NCI-H1436 (cell line): ENCODE measurements at places on chromosomes 5 and 9.

- no peak for DNase-seq
Measured at GRCh38 chr5:92969781-92970237, 611.2 kb downstream of the NR2F1-AS1 start.

- DNase-seq: no peak
Measured at GRCh38 chr5:124045412-124045811, 533.4 kb downstream of the CSNK1G3 start.

DNA sequence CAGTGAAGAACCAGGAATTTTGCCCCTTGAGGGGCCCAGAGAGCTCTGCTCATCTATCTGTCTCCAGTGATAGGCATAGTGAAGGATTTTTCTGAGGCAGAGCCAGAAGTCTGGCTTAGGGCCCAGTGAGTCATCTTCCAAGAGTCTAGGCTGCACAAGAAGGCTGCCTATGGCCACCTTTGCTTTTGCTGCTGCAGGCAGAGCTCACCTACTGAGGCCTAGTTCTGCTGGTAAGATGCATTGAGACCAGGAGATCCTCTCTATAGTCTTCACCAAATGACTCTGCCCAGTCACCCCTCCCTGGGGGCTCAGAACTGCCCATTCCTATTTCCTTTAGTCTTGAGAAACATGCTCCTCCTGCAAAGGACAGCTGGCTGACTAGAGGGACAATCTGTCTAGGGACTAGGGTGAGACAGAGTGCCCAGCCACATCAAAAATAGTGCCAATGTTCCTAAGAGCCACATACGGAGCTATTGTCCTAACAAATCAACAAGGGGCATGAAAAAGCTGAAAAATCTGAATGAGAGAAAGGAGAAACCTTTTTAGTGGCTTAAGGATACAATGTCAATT, 40.3 kb upstream of the CDKN2AIPNL start:
- DNase-seq: no peak

DNA sequence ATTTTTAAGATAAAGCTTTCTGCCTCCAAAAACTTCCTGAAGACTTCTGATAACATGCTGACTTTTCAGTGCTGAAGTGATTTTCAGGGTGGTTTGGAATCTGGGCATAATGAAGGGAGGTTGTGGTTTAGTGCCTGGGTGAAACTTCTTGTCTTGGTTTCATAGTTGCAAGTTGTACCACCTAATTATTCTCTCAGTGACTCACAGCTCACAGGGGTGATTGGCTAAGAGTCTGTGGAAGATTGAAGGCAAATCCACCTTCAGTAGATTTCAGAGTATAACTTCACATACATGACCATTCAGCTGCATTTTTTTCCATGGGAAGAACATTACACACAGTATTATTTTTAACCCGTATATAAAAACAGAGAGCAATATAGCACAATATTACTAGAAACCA, 199.9 kb downstream of the PTTG1 start:
- no peak for DNase-seq

DNA sequence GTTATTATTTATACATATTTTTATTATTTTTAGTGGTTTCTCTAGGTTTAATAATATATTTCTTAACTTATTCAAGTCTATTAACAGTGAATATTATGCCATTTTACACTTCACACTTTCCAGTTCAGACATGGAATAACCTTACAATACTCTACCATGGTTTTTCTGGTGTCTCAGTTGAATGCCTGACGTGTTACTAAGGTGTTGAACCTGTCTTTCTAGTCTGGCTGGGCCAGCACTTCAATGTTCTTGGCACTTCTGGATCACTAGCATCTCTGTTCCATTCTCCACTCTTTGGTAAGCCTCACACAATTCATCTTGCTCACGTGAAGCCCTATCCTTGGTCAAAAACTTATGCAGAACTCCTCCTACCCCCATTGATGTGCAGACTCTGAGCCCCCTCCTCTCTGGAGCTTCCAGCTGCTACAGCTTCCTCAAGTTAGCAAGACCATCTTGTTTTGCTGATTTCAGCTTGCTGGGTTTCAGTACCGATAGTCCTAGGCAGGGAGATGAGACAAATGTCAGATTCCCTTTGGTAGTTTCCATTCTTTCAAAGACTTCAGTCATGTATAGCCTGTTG, 243.1 kb downstream of the FBXO4 start:
- DNase-seq: no peak

- DNase-seq: no peak
Measured at GRCh38 chr5:148268566-148268965, at the start of gene SPINK13. Gene SPINK13 (plus strand): TSS chr5:148268794. CDS start chr5:148270073, 1,279 bp downstream.

- DNase-seq: no peak
Measured at GRCh38 chr5:178094345-178094744, 19.0 kb upstream of the N4BP3 start.
